ENCODE measurements at places on chromosomes 13 and 19. TPM values are rescaled to one million over a fixed set of nuclear protein-coding genes. Genes with fewer than 3 reads are reported as not detected.

DNA sequence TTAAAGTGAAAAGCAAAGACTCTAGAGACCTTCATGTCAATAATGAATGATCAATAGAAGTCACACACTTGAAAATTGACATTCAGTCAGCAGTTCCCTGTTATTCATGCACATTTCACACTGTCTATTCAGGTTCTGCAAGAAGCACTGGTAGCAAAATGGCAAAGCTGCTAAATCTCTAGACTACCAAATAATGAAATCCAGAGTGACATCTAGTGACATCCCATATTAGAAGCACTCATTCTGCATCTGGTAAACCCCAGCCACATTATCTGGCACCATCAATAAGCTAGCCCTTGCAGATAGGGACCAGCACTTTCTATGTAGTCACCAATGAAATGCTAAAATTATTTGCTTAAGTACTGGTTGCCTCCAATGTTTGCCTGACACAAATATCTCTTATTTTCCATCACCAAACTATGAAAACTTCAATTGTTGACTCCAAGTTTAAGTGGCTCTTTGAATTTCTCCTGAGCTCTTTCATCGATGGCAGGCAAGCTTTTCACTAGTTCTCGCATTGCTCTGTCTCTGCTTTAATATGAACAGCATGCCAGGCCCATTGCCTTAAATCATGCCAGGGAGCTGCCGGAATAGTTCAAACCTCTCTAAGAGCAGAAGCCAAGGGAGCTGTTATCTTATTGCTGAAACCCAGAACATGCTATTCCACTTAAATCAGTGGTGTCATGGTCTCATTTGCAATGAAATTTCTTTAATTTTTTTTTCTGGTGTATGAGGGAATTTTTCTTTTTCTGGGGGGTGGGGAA, 409.9 kb downstream of the MZT1 start:
- DNase-seq = no peak

- DNase-seq = no peak
Observed at GRCh38 chr13:43339805-43340550, 316.6 kb downstream of the DNAJC15 start.

The THSD8 gene
- 25.3 TPM for total RNA-seq

GRCh38 chr13:44140888-44141724, 232.5 kb upstream of the SERP2 start:
- DNase-seq = no peak

DNA sequence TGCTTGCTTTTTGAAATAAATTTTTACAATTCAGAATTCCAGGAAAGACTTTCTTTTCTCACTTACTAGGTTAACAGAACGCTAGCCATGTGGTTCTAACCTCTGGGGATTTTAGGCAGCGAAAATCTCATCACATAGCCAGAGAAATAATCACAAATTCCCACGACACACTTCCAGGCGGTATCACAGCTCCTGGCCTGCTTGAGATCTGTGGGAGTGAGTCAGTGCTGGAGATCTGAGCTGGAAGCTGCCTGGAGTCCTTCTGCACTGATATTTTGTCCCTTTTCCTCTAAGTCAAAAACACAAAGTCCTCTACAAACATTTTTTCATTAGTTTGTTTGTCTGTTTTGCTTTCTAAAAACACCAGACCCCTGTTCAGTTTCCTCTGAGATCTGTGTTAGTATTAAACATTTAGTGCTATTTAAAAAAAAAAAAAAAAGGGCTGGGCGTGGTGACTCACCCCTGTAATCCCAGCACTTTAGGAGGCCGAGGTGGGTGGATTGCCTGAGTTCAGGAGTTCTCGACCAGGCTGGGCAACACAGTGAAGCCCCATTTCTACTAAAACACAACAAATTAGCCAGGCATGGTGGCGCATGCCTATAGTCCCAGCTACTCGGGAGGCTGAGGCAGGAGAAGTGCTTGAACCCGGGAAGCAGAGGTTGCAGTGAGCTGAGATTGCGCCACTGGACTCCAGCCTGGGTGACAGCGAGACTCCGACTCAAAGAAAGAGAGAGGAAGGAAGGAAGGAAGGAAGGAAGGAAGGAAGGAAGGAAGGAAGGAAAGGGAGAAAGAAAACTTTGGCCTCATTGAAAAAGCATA, 12.2 kb upstream of the UBE2L5 start:
- no peak for DNase-seq

GRCh38 chr19:28972058-28972852, 240.7 kb downstream of the UQCRFS1 start:
- no peak for DNase-seq

The ZNF486 gene
- total RNA-seq = 14.3 TPM

Data from activated naive CD8-positive, alpha-beta T cell treated with anti-CD3 and anti-CD28 coated beads for 36 hours (primary cell).